Activated CD4-positive, alpha-beta T cell treated with anti-CD3 and anti-CD28 coated beads, Interleukin-2, amount 50 U/mL, for 48 hours (primary cell): ENCODE measurements at places on chromosomes 1 and 21.

DNA sequence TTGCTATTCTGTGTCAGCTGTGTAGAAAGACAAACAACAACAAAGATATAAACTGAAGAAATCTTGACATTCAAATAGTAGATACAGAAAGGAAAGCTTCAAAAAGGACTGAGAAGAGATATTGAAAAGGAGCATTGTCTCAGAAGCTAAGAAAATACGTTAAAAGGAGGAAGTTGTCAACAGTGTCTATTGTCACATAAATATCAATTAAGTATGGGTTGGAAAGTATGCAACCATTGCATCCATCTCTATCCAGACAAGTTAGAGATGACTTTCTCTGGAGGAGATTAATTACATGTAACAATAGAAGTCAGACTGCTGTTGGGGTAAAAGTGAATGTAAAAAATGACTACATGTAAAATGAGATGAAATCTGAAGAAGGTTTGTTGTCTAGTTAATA lies 29.7 kb upstream of the BRINP3 start:
- DNase-seq = no peak

DNA sequence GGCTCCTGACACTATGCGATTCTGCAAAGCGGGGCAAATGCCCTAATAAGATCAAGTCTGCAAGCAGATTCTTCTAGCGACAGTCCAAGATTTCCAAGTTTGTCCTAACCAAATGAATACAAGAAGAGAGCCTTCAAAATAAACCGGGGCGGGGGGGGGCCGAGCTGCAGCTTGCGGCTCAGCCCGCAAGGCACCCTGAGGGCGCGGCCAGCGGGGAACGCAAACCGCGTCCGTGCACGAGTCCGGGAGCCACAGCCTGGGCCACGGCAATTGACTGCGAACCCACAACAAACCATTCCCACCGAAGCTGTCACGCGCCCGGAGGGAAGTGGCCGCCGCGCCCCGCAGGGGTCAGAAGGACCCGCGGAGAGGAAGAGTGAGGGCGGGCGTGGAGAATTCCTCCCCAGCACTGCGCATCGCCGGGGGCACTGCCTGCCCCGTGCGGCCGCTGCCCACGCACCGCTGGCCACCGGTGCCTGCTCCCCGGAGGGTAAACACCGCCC lies 687 bp downstream of the TGFBR3 start:
- peak; percentile 30 for DNase-seq

DNA sequence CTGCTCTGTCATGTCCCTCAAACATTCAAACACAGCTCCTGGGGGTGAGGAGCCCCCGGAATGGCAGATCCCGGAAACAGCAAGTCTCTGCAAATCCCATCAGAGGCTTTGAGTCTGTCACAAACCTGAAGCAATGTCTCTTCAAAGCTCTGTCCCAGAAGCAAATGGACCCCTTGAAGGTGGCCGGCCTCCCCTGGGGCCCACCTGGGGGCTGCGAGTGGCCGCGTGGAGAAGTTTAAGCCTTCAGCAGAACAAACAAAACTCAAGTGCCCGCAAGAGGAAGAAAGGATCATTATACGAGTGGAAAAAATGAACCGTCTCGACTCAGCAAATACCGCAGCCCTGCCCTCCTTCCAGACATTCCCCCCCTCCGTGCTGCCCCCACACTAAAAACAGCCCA lies 53.3 kb downstream of the PRDM16 start:
- DNase-seq = no peak

DNA sequence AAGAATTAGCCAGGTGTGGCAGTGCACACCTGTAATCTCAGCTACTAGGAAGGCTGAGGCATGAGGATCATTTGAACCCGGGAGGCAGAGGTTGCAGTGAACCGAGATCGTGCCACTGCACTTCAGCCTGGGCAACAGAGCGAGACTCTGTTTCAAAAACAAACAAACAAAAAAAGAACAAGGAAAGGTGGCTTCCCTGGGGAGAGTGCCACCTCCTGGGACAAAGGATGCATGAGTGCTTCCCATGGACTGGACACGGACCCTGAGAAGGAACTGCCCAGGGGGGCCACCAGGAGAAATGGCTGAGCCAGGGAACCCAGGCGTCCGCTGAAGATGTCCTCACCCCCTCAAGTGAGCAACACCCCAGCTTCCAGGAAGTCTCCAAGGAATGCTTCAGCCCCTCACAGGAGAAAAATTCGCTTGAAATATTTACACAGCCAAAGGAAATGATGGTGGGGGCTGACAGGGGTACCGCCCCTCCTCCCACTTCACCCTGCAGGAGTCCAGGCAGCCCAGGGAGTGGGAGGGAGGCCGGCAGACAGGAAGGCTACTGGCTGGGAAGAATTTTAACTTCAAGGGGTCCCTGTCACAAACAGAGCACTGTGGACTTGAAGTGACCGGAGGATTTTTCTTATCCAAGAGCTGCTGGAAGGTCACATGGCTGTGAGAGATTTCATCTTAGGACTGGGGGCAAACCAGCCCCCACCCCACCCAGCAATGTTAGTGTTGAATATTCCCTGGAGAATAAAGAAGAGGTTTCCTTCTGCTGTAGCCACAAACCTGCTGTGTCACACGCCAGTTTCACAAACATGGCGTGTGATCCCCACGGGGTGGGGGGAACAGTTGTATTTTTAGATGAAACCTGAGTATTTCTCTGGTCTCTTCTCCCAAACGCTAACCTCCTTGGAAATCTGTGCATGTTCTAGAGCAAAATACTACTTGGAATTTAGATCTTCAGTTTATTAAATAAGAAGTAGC lies 90.8 kb upstream of the SLC25A33 start:
- DNase-seq = no peak

DNA sequence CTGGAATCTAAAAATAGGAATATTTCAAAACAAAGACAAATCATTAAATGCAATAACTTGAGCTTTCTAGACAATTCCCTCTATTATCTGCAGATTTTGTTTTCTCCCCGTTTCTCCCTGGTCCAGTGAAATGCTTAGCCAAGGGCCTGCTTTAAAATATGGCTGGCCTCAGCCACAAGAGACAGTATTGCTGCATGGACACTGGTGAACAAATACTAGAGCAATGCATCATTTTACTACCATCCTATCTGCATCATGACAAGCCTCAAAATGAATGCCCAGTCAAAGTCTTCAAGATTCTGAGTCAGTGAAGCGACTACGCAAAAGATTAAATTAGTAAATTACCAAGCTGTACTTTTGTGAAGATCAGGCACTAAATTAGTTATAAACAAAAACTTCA lies 80.5 kb downstream of the ENAH start:
- DNase-seq = no peak

DNA sequence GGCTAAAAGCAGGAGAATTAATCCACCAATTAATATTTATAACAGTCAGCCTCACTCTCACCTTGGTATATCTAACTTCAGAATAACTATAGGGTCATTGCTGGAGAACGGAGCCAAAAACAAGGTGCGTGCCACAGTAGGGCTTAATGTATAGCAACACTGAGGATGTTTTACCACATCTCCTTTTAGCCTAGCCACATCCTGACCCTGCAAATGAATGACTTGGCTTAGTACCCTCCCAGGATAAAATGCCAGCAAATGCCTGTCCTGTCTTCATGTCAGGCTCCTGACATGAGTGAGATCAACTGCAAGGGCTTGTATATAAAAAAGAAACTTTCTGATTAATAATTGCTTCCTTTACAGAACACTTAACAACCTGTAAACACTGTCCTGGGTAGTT lies 2.7 kb upstream of the CDC42BPA start:
- no peak for DNase-seq

DNA sequence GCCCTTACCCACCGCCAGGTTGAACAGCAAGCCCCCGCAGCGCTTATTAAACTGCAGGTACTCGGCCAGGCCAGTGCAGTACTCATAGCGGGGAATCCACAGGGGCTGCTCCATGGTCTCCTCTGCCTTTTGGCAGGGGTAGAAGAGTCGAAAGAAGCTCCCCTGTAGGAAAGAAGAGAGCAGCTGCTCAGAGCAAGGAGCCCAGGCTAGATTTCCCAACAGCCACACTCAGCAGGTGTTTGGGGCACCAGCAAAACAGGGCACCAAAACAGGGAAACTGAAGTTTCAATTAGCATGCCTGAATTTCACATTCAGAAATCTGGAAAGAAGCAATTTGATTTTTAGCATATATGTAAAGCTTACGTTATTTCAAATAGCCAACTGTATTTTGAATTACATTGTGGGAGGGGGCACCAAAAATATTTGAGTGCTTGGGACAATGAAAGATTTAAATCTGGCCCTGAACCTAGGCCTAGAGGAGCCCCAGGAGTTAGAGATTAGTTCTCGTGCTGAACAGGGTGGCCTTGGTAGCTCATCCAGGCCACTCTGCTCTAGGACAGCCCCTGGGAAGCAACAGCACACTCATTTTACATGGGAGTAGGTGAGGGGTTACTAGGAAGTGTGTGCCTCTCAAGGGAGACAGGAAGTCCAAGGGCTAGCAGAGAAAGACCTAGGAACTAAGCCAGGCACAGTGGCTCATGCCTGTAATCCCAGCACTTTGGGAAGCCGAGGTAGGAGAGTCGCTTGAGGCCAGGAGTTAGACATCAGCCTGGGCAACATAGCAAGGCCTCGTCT lies 8.2 kb downstream of the PAFAH2 start:
- no peak for DNase-seq

DNA sequence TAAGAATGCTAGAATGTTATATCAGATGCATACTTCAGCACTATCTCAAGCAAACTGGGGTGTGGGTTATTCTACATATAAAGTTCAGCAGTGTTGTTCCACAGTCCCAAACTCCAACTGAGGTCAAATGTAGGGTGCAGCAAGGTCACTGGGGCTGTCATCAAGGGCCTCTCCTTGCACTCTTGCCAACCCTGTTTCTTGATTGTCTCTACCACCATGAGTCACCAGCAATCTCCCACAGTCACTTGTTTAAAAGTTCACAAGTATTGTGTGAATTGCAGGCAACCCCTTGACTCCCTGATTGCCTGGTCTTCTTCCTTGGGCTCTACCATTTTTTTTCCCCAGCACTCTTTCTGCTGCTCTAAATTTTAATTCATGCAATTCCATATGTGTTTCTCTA lies 10.6 kb downstream of the METTL18 start:
- DNase-seq = no peak

- no peak for DNase-seq
These were observed 278.9 kb downstream of the NPHP4 start for GRCh38 chr1:5713101-5714010.

- DNase-seq = no peak
These were observed 53.7 kb downstream of the KCNJ6 start for GRCh38 chr21:37862536-37862935.

DNA sequence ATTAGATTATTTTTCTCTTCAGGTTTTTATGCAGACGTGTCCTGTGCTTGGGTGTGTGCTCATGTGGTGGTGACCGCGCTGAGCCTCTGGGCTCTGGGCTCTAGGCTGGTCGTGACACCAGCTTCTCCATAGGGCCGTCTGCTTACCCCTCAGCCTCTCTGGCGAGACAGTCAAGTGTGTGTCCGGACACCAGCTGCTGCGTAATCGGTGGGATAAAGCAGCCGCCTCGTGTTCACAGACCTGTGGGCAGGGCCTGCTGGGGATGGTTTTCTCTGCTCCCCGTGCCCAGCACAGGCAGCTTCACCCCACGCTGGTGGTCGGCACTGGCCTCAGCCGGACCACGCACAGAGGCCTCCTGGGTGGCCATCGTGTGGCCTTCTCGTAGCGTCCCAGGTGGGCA lies 33.6 kb upstream of the DIP2A start:
- no peak for DNase-seq

GRCh38 chr21:46226146-46226545 lies 2.4 kb downstream of the LSS start:
- no peak for DNase-seq

- peak; percentile 31 for DNase-seq
These were observed 2.4 kb downstream of the NTRK1 start for GRCh38 chr1:156862997-156863599.
